Regular cardiac myocyte (primary cell): ENCODE measurements at places on chromosomes 2 and 18. TPM values are rescaled to one million over a fixed set of nuclear protein-coding genes. Genes with fewer than 3 reads are reported as not detected.

The NTSR2 gene
- total RNA-seq: not detected in 2 replicates

The UGT1A6 gene
- 0.58 and 1.4 TPM in 2 replicates for total RNA-seq

The RTP5 gene
- not detected in 2 replicates for total RNA-seq

The MROH2A gene
- total RNA-seq: not detected in 2 replicates

The GALR1 gene
- not detected in 2 replicates for total RNA-seq

The GNLY gene
- total RNA-seq: not detected in 2 replicates

The RGPD3 gene
- total RNA-seq: 0.19 and 0.85 TPM in 2 replicates

The MEP1B gene
- under 0.01 TPM in 1 of 2 replicates, not detected in the other for total RNA-seq

The AKAIN1 gene
- total RNA-seq: 0.56 TPM in 1 of 2 replicates, not detected in the other

The LRRC30 gene
- not detected in 2 replicates for total RNA-seq

The DCDC2C gene
- not detected in 2 replicates for total RNA-seq

The SNED1 gene
- total RNA-seq: 4.6 and 10.7 TPM in 2 replicates

The ZC3H6 gene
- 1.5 and 5.1 TPM in 2 replicates for total RNA-seq

The RNU2-63P gene
- total RNA-seq: not detected in 2 replicates

The REG3A gene
- not detected in 2 replicates for total RNA-seq

The CDH19 gene
- total RNA-seq: 1.3 and 2.0 TPM in 2 replicates

The LIMS2 gene
- total RNA-seq: 2.7 and 4.8 TPM in 2 replicates

The DOK6 gene
- 0.77 and 3.7 TPM in 2 replicates for total RNA-seq

The EVA1A gene
- total RNA-seq: 67.1 and 80.3 TPM in 2 replicates
